ENCODE measurements at places on chromosomes 6 and 20.

GRCh38 chr6:28732052-28732451 is 191.7 kb downstream of the TRIM27 start:
- no peak for DNase-seq

DNA sequence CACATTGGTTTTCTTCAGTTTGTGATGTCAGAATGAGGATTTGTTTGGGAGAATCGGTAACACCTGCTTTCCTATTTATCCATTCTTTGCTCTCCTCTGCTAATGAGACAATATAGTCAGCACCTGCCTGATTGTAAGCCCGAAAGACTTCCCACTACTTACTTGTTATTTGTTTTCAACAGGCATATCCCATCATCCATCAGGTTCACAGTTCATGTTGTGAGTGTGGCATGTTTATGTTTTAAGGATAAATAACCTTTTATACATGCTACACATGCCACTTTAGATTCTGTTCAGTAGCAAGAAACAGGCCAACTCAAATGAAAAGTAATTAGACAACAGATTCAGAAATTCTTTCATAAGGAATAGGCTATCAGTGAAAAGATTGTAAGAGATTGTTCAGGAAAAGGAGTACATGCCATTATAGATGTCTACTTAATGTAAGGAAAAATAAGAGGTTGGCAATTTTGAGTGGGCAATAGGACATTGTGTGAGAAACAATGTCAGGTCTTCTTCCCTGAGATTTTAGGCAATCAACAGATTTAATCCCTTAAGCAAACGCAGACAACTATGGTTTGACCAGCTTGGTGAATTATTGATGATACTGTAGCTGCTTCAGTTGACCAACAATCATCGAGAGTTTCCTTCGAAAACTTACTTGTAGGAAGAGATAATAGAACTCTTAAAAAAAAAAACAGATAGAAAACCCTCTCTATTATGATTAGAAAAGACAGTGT is 7.9 kb upstream of the GPRC6A start:
- no peak for DNase-seq

GRCh38 chr6:90144928-90145555 is 151.6 kb downstream of the BACH2 start:
- no peak for DNase-seq

DNA sequence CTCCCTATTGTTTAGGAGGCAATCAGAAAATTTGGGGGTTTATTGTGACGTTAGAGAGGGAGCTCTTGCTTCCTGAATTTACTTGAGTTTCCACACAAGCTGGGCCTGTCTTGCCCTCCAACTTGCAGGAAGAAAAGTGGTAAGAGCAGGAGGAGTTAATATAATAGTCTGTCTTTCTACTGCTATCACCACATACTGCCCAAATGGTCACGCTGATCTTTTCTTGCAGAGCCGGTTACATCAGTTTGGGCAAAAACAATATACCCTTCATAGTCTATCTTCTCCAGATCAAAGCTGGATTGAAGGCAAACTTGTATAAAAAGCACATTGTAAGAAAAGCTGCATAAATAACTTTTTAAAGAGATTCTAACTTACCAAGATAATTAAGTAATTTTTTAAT is 46.3 kb upstream of the ECHDC1 start:
- no peak for DNase-seq

DNA sequence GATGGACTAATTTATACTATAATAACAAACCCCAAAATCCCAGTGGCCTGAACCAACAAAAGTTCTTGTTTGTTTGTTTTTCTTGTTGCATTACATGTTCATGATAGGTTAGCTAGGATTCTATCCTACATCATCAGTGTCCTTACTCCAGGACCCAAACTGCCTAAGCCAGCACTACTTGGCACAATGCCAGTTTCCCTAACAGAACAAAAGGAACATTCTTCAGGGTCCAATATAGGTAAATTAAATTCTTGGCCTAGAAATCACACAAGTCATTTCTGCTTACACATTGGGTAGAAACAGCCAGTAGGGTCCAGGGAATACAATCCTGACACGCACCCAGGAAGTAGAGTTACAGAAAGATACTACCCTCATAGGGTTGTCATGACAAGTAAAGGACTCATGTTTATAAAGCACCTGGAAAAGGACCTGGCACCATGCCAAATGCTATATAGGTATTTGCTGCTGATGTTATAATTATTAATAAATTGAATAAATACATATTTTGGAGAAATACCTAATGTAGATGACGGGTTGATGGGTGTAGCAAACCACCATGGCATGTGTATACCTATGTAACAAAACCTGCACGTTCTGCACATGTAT is 38.8 kb downstream of the RCAN2 start:
- no peak for DNase-seq

Data from D341Med (cell line).